ENCODE measurements at places on chromosomes 6 and 20. TPM values are rescaled to one million over a fixed set of nuclear protein-coding genes. Genes with fewer than 3 reads are reported as not detected.
A peak's percentile ranks its signal among the peaks of the same experiment; 100 is the strongest.

Gene CST5
- not detected for total RNA-seq

GRCh38 chr20:55437798-55438415 lies 567.4 kb downstream of the CBLN4 start:
- H3K4me1 ChIP-seq: peaks cover 13% of the 10 kb centered on the region
- H3K27ac ChIP-seq: no peak overlapping the region
- no peaks in the 10 kb centered on the region for H3K27me3 ChIP-seq
- no peak for DNase-seq
- no peaks in the 10 kb centered on the region for H3K36me3 ChIP-seq

DNA sequence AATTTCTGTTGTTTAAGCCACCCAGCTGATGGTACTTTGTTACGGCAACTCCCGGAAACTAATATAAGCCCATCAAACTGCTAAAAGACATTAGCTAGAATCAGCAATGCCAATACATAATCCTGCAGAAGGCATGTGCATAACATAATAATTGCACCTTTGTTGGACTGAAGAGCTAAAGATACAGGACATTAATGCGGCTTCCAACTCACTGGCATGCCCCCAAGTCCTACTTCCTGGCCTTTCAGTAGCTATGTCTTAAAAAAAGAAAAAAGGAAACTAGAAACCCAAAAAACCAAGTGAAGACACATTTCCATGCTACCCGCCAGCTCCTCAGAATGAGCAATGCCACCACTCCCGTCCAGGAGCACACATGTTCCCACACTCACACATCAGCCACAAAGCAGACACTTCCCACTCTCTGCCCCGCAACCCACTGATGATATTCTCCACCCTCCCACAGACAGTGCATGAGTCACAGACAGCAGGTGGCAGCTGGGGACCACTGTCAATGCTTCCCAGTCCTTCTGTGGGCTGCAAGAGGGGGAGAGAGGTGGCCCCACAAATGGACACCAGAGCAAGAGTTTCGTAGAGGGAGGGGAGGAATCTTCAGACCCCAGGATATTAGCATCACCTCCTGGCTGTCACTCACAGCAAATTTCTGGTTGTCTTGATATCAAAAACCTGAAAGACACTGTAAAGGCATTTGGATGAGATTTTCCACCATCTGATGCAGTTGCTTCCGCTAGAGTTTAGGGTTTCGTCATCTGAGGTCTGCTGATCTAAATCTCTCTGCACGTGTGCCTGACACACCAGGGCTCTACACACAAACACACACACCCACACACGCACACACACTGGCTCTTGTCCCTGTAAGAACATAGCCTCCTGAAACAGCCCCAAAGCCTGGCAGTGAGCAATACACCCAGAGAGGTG lies 32.8 kb downstream of the GFOD1 start:
- peaks cover 12% of the 10 kb centered on the region for H3K4me1 ChIP-seq
- no peak for DNase-seq
- H3K27me3 ChIP-seq: no peaks in the 10 kb centered on the region
- no peak overlapping the region for H3K27ac ChIP-seq
- H3K4me3 ChIP-seq: no peak overlapping the region
- H3K36me3 ChIP-seq: no peaks in the 10 kb centered on the region

DNA sequence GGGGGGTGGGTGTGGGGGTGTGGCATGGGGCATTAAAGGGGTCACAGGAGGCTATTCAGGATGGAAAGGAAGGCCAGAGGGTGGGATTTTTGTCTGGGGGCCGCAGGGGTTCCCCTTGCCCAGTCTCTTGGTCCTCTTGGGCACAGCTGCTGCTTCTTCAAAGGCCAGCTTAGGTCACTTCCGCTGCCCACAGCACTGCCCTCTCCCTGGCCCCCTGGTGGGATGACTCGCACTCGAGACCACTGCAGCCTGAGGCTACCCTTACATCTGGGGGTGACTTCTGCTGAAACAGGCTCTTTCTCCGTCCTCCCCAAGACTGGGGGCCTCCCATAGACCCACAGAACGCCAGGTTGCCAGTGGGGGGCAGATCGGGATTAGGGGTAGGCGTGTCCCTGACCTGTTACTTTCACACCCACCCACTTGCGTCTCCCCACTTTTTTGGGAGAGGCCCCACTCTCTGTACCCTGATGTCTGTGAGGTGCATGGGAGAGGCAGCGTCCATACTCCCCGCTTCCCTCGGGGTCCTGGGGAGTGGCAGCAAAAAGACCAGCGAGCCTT lies 1.3 kb downstream of the LKAAEAR1 start:
- H3K36me3 ChIP-seq: no peaks in the 10 kb centered on the region
- H3K27me3 ChIP-seq: no peaks in the 10 kb centered on the region
- H3K27ac ChIP-seq: no peak overlapping the region

DNA sequence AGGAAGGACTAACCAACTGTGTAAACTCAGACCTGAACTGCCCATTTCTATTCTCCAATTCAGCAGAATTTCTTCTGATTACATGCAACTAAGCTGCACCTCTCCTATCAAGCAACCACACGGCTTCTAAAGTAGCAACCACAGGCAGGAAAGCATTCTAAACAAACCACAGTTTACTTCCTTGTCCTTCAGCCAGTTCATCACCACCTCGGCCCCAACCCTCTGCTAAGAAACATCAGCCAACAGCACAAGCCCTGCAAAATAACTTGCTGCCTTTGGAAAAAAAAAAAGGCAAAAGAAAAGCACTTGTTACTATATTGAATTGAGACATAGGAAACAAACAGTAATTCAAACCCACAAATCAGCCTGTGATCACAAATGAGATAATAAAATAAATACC lies 140.3 kb downstream of the NFATC2 start:
- no peak overlapping the region for H3K27ac ChIP-seq
- H3K4me1 ChIP-seq: no peaks in the 10 kb centered on the region
- no peak for DNase-seq
- no peaks in the 10 kb centered on the region for H3K27me3 ChIP-seq
- no peak overlapping the region for H3K4me3 ChIP-seq

DNA sequence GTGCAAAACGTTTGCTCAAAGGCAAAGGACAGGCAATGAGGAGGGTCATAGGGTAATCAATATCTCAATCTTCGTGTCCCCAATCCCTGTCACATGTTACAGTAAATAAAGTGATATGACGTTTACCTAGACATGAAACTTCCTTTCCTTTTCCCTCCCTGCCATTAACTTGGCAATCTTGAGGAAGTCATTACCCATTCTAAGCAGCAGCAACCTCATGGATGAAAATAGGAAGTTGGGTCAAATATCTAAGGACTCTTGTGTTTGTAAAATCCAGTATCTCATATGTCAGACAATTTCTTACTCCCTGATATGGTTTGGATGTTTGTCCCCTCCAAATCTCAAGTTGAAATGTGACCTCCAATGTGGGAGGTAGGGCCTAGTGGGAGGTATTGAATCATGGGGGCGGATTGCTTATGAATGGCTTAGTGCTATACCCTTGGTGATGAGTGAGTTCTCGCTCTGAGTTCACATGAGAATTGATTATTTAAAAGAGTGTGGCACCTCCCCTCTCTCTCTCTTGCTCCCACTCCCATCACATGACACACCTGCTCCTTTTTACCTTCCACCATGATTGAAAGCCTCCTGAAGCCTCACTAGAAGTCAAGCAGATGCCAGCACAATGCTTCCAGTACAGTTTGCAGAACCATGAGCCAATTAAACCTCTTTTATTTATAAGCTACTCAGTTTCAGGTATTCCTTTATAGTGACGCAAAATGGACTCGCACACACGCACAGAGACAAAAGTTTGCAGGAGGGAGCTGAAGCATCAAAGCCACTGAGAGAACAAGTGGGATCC lies 545.9 kb upstream of the JARID2 start:
- no peaks in the 10 kb centered on the region for H3K27me3 ChIP-seq
- H3K27ac ChIP-seq: no peak overlapping the region
- no peak for DNase-seq

Gene OGFR
- total RNA-seq: 57.4 TPM

- H3K27ac ChIP-seq: no peak overlapping the region
- no peak for DNase-seq
- H3K4me1 ChIP-seq: no peaks in the 10 kb centered on the region
- no peaks in the 10 kb centered on the region for H3K36me3 ChIP-seq
These were observed 803.7 kb downstream of the GRIK2 start for GRCh38 chr6:102197211-102197610.

Gene PPP1R10
- 43.1 TPM for total RNA-seq

DNA sequence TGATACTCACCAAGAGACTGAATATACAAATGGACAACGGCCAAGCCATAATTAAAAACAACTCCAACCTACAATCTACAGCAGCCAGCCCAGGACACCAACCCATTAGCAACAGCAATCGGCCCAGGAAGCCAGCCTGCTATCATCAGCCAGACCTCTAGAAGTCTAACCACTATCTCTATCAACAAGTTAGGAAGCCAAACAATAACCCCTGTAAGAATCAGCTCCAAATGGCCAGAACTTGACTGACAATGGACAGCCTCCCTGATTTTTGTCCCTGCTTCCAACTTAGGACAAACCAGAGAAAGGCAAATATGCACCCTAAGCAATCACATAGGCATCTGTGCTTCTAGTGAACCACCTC lies 511.8 kb upstream of the JARID2 start:
- no peak for DNase-seq
- no peaks in the 10 kb centered on the region for H3K27me3 ChIP-seq
- no peak overlapping the region for H3K27ac ChIP-seq
- no peaks in the 10 kb centered on the region for H3K4me1 ChIP-seq
- no peaks in the 10 kb centered on the region for H3K36me3 ChIP-seq
- no peak overlapping the region for H3K4me3 ChIP-seq

GRCh38 chr20:40990542-40991120 lies 38.0 kb upstream of the TOP1 start:
- H3K27me3 ChIP-seq: no peaks in the 10 kb centered on the region
- no peaks in the 10 kb centered on the region for H3K36me3 ChIP-seq
- no peak overlapping the region for H3K27ac ChIP-seq
- DNase-seq: peak; percentile 65

GRCh38 chr20:53142225-53143127 lies 170.3 kb downstream of the TSHZ2 start:
- H3K4me3 ChIP-seq: no peak overlapping the region
- no peak overlapping the region for H3K27ac ChIP-seq
- no peaks in the 10 kb centered on the region for H3K36me3 ChIP-seq
- no peaks in the 10 kb centered on the region for H3K27me3 ChIP-seq
- no peaks in the 10 kb centered on the region for H3K4me1 ChIP-seq

GRCh38 chr6:31829633-31830283 lies 2.2 kb downstream of the HSPA1B start:
- H3K27me3 ChIP-seq: no peaks in the 10 kb centered on the region
- peak overlapping the region; percentile 43 for H3K27ac ChIP-seq
- no peak for DNase-seq
- no peaks in the 10 kb centered on the region for H3K36me3 ChIP-seq
- peaks cover 21% of the 10 kb centered on the region for H3K4me1 ChIP-seq
- H3K4me3 ChIP-seq: peak overlapping the region; percentile 91

- no peaks in the 10 kb centered on the region for H3K36me3 ChIP-seq
- peaks cover 38% of the 10 kb centered on the region for H3K4me1 ChIP-seq
These were observed 1.0 kb downstream of the NCOA6 start for GRCh38 chr20:34824452-34824805.

Gene SFTA2
- not detected for total RNA-seq

DNA sequence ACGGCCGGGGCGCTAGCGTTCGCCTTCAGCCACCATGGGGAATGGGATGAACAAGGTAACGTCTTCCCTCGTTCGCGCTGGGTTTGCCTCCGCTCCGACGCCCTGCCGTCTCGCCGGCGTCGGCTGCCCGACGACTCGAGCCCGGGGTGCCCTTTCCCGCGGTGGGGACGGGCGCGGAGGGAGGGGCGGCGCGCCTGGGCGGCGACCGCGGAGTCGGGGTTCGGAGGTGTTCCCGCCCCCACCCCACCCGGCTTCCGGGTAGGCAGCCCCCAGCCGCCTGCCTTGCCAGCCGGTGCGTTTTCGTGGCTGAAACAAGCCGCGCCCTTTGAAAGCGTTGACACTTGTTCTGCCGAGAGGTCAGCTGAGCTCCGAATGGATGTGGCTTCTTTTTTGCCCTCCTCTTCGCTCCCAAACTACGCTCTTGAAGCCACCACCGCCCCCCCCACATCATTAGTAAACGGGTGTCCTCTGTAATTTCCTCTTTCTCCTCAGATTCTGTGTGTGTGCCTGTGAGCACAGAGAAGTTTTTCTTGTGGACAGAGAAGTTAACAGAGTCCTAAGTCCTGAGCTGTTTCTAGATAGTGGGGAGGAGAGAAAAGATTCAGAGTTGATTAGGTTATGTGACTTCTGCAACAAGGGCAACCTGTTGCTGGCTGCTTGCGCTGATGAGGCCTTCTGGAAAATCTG lies 362 bp downstream of the DUSP22 start:
- DNase-seq: no peak
- peak overlapping the region; percentile 95 for H3K27ac ChIP-seq
- H3K36me3 ChIP-seq: no peaks in the 10 kb centered on the region
- peaks cover 29% of the 10 kb centered on the region for H3K4me1 ChIP-seq

DNA sequence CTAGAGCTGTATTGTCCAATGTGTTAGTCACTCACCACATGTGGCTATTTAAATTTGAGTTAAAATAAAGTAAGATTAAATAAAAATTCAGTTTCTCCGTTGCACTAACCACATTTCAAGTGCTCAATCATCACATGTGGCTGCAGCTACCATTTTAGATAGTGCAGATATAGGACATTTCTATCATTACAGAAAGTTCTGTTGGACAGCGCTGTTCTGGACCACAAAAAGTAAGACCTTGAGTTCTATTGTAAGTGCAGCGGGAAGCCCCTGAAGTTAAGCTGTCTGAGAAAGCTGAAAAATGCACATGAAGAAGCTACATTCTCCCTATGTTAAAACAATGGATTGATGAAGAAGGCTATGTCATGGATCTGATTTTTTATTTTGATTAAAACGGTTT lies 1.1 kb downstream of the ORC3 start:
- peaks cover 41% of the 10 kb centered on the region for H3K4me1 ChIP-seq
- no peak overlapping the region for H3K27ac ChIP-seq
- H3K36me3 ChIP-seq: peaks cover 5% of the 10 kb centered on the region

GRCh38 chr6:114390176-114390575 lies 47.4 kb upstream of the HS3ST5 start:
- H3K36me3 ChIP-seq: no peaks in the 10 kb centered on the region
- H3K27me3 ChIP-seq: no peaks in the 10 kb centered on the region
- DNase-seq: no peak
- no peak overlapping the region for H3K27ac ChIP-seq
- H3K4me3 ChIP-seq: no peak overlapping the region
- no peaks in the 10 kb centered on the region for H3K4me1 ChIP-seq

Gene PNLDC1
- 0.54 TPM for total RNA-seq

Gene ZC2HC1B
- not detected for total RNA-seq

DNA sequence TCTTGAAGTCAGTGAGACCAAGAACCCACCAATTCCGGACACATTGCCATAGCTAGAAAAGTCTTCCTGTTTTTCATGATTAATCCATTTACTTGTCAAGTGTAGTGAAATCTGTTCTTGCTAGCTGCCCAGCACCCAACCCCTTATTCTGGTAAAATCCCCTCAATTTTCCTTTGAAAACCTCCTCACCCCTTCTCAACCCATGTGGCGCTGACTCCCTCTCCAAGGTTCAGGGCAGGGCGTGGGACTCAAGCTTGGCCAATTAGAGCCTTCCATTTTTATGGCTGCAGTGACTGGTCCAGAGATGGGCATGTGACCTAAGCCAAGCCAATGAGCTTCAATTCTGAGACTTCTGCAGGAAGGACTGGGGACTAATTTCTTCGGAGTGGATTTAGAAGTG lies 9.8 kb upstream of the ZBP1 start:
- no peak for DNase-seq
- no peak overlapping the region for H3K27ac ChIP-seq
- H3K36me3 ChIP-seq: no peaks in the 10 kb centered on the region
- H3K27me3 ChIP-seq: no peaks in the 10 kb centered on the region

GRCh38 chr6:107337191-107337741 lies 122.1 kb downstream of the PDSS2 start:
- DNase-seq: no peak
- no peak overlapping the region for H3K4me3 ChIP-seq
- no peaks in the 10 kb centered on the region for H3K36me3 ChIP-seq
- H3K27me3 ChIP-seq: no peaks in the 10 kb centered on the region
